Breast epithelium (tissue), 4 donors: ENCODE measurements at places on chromosomes 3 and 15.

DNA sequence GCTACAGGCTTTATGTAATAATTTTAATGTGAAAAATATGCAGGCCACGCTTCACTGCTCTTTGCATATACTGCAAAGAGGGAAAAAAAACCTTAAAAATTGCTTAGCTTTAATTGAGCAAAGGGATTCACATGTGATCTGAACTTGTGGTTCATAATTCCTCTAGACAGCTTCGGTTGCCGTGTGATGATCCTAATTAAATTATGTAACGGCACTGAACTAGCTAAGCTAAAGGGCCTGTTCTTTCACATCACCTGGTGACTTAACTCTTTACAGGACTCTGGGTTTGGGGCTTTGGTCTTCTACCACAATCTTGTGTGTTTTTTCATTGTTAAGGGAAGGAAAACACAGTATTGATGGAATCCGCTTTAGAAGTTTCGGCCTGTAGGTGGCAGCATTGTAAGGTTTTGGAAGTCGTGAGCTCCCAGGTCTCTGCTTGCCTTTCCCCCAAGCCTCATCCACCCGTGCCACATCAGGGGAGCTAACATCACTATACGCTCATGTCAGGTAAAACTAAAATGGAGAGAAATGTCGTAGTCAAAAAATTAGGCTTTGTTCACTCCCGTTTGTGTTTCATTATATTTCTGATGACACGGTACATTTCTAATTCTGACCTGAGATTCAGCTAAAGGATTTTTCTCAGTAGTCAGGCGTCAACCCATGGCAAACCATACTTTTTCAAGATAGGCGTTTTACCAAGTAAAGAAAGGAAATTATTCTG is 205.6 kb upstream of the DPH6 start:
- DNase-seq, result peak; percentile 57

- peak; percentile 65 for DNase-seq
These were observed 29.7 kb downstream of the PLXND1 start for GRCh38 chr3:129576514-129577352.

DNA sequence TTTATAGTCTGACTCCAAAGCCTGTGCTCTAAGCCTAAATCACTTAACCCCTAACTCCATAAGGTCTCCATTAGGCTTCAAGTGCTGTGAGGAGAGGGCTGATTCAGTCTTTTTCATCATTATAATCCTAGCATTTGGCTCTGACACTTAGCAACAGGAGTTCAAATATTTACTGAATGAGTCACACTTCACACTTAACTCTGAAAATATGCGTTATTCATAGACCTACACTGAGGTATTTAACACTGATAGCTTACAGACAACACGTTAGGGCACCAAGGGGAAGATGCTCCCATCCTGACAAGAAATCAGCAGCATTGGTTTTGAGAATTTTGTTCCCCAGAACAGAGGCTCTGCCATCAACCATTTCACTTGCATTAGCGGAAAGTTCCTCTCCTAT is 53.5 kb downstream of the MSL2 start:
- no peak for DNase-seq

- no peak for DNase-seq
These were observed 9.8 kb downstream of the HEG1 start for GRCh38 chr3:125045965-125046364.
